ENCODE measurements at places on chromosomes 11 and 22.

GRCh38 chr11:131710511-131710910 lies 340.1 kb downstream of the NTM start:
- no peak for DNase-seq

- DNase-seq = no peak
Measured at GRCh38 chr22:42855721-42856120, 1.4 kb downstream of the ARFGAP3 start.

DNA sequence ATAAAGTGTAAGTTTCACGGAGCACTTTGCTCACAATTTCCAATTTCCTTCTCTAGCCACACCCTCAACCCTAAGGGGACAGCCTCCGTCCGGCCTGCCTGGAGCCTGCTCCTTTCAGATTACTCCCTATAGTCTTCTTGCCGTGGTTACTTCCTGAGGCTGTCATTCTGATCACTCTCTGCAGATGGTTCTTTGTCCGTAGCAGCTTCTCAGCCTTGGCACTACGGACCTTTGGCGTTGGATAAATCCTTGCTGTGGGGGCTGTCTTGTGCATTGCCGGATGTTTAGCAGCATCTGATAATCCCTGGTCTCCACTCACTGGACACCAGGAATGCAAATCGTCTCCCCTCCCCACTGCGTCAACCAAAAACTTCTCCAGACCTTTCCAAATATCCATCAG lies 447.5 kb upstream of the KIRREL3 start:
- DNase-seq = no peak

- DNase-seq = peak; percentile 31
Measured at GRCh38 chr11:22192642-22193347, at the start of gene ANO5. TSS of gene ANO5 (plus strand) at chr11:22193085. CDS start at chr11:22193493, 408 bp downstream.

- peak; percentile 34 for DNase-seq
Measured at GRCh38 chr22:38230108-38230825, 28.5 kb downstream of the MAFF start.

GRCh38 chr22:21816787-21817496 lies 50.5 kb downstream of the MAPK1 start:
- peak; percentile 23 for DNase-seq

- DNase-seq = no peak
Measured at GRCh38 chr11:126718276-126718675, 282.3 kb downstream of the KIRREL3 start.

- no peak for DNase-seq
Measured at GRCh38 chr11:30775233-30775522, 189.0 kb upstream of the MPPED2 start.

DNA sequence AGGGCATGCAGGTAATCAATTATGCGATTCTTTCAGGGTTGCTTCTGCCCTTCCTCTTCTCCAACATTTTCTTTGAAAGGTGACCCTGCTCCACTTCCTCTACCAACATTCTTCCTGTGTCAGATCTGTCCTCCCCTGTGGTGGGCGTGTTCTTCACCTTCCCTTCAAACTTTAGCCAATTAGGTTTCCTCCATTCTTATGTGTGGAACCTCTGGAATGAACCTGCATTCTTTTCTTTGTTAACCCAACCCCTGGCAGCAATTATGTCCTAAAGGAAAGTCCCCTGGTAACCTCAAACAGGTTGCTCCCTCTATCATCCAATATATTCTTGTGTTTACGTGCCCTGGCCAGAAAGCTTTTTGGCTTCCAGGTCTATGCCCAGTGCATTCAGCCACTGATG lies 22.4 kb downstream of the KIRREL3 start:
- DNase-seq = no peak

DNA sequence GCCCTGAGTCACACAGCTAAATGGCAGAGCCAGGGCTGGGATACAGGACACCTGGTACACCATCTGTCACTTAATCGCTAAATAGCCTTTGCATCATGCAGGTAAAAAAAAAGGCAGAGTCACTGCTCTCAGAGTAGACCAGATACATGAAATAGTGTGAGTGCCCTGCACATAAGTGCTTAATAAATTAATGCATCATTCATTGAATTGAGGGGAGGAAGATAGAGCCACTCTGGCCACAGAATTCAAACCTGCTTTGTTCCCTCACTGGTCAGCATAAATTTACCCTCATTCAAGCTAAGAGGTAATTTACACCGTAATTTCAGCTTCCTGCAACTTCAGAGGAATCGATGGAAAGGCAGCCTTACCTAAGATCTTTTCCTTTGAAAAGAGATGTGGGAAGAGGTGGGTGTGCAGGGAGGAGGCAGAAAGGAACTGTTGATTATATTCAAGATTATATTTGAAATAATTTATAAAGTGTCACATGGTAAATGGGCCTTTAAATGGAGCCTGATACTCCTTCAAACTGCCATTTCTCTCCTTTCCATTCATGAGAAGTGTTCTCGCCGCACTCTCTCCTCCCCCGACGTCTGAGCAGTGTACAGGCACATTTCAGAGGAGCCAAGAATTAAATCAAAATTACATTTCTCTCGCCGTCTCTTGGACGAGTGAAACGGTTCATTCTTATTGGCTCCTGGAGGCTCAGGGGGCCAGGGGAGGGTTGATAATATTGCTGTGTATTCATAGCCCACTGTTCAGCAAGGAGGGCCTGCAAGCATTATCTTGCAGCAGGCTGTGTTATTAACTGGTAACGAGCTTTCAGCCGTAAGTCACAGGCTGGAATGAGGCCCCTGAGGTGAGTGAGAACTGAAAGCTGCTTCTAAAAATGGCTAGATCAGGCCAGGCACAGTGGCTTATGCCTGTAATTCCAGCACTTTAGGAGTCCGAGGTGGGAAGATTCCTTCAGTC lies 52.2 kb upstream of the HMGXB4 start:
- DNase-seq = no peak

- no peak for DNase-seq
Measured at GRCh38 chr11:64850979-64851567, 6.6 kb upstream of the CDC42BPG start.

GRCh38 chr22:37228106-37229011 lies 15.7 kb downstream of the RAC2 start:
- peak; percentile 15 for DNase-seq

DNA sequence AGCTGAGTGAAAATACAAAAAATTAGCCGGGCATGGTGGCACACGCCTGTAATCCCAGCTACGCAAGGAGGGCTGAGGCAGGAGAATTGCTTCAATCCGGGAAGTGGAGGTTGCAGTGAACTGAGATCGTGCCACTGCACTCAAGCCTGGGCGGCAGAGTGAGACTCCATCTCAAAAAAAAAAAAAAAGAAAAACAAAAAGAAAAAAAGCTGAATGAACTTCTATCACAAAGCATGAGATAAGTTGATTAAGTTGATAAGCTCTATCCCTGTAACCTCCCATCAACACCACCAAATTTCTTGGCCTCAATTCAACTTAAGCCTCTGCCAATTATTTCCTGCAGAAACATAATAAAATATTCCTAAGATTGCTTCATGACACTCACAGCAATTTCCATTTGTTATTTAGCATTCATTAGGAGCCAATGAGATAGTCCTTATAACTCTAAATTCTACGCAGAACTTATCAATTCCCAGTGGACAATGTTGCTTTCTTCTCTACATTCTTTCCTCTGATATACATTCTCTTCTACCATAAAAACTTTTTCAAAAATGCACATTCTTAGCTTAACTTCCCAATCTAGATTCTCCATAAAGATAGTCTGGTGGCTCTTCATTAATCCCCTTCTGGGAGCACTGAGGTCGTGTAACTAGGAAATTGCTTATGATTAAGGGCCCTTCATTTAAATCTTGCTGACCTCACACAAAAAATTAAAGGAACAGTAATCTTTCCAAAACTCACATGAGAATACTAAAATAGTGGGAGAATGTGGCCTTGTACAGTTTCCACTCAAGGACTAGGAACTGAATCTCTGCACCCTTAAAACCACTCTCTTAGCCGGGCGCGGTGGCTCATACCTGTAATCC lies 2.9 kb downstream of the AMBRA1 start:
- no peak for DNase-seq

- DNase-seq = no peak
Measured at GRCh38 chr11:126317756-126318573, 14.1 kb downstream of the DCPS start.

GRCh38 chr11:34263441-34264091 lies 94.2 kb downstream of the ABTB2 start:
- DNase-seq = no peak

DNA sequence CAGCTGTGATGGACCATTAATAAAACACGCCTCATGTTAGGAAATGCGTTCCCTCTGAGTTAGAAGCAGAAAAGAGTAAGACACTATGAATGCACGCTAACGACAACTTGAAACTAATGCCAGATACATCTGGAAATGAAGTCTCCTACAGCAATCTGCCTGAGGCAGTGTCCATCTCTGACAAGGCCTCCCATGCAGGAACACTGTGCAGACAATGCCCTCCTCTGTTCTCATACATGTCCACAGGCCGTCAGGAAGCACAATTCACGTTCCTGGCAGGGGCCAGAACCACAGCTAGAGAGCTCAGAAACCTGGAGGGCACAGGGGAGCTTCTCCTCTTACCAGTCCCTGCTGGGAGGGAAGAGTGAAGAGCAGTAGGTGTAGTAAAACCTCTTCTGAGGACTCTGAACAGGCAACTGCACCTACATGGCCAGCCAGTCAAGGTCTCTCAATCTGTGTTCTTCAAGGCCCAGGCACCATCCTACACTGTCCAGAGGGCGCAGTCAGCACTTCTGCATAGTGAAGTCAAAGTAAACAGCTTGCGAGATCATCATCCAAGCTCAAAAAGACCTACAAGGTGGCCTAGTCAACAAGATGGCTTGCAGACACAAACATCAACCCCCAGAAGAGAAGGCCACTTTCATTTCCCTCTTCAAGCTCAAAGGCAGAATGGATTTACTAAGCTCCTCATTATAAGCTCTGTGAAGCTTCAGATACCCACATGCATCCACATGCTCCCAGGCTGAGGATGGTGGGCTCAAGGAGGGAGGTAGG lies 41.5 kb upstream of the CYP2D6 start:
- peak; percentile 8 for DNase-seq

- no peak for DNase-seq
Measured at GRCh38 chr22:46855681-46856080, 93.2 kb downstream of the TBC1D22A start.

- DNase-seq = no peak
Measured at GRCh38 chr11:64095273-64095817, 59.6 kb downstream of the FLRT1 start.

GRCh38 chr11:66259956-66260355 lies 8.5 kb upstream of the RAB1B start:
- no peak for DNase-seq

Measured in hippocampal formation (tissue), 2 donors.